RKO (cell line): ENCODE measurements at places on chromosomes 1 and 21.
A peak's percentile ranks its signal among the peaks of the same experiment; 100 is the strongest.

GRCh38 chr21:34202553-34203372 is 129.4 kb downstream of the MRPS6 start:
- DNase-seq = no peak

DNA sequence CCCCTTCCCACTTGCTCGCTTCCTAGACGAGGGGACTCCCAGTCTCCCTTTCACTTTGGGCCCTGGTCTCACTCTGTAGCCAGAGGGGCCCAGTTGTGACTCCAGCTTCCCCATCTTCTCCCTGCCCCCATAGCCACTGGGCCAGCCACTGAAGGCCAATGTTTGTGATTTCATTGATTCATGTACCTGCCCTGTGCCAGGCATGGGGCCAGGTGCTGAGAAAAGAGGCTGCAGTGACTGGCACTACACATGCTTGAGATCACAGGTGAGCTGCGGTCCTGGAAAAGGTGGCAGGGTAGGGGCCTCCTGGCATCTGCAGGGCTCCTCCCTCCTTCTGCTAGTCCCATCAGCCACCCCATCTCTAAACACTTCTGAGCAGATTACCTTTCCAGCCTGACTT is 345.3 kb upstream of the VAMP3 start:
- DNase-seq = no peak

GRCh38 chr1:28449904-28450303 is 55.9 kb upstream of the RCC1 start:
- DNase-seq = no peak

DNA sequence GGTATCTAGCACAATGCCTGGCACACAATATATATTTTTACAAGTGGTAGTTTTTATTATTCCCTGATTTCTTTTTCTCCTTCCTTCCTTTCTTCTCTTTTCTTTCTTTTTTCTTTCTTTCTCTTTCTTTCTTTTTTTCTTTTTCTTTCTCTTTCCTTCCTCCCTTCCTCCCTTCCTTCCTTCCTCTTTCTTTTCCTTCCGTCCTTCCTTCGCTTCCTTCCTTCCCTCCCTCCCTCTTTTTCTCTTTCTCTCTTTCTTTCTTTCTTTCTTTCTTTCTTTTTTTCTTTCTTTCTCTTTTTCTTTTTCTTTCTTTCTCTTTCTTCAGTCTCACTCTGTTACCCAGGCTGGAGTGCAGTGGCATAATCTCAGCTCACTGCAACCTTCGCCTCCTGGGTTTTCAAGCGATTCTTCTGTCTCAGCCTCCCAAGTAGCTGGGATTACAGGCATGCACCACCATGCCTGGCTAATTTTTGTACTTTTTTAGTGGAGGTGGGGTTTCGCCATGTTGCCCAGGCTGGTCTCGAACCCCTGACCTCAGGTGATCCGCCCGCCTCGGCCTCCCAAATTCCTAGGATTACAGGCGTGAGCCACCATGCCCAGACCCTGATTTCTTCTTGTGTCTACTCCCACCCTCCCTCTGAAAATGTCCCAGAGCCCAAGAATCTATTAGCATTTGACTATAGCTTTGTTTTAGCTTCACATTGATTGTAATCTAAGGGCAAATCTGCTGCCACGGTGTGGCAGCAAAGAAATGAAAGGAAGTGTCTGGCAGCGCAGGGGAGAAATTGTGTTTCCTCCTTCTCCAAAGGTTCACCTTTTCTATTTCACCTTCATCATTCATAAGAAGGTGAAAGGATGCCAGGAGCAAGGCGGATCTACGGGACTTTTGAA is 19.9 kb upstream of the ABCB10 start:
- no peak for DNase-seq

DNA sequence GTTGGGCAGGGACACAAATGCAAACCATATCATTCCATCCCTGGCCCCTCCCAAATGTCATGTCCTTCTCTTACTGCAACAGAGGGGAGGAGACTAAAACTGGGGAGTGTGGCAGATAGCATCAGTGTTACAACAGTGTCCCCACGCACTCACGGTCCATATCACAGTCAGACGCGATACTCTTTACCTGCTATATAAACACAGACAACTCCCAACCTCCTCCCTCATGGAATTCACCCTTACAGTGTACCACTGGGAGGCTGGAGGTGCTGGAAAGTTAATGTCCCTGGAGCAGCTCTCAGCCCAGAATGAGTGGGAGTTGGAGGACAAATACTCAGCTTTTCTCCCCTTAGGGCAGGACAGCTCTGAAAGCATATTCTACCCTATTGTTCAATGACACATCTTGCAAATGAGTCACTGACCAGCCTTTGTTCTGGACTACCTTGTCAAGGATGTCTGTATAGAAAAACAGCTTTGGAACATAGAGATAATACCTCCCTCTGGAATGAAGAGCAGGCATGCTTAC is 445.9 kb downstream of the SETD4 start:
- peak; percentile 12 for DNase-seq
